Stomach (tissue), 19 donors: ENCODE measurements at places on chromosomes 3 and 15. TPM values are rescaled to one million over a fixed set of nuclear protein-coding genes. Genes with fewer than 3 reads are reported as not detected.

DNA sequence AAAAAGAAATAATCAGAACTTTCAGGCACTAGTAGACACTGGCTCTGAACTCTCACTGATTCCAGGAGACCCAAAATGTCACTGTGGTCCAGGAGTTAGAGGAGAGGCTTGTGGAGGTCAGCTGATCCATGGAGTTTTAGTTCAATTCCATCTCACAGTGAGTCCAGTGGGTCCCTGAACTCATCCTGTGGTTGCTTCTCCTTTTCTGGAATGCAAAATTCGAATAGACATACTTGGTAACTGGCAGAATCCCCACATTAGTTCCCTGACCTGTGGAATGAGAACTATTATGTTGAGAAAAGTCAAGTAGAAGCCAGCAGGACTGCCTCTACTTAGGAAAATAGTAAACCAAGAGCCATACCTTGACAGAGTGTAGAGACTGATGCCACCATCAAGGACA, 87.3 kb upstream of the OXTR start:
- no peaks in the 10 kb centered on the region for H3K4me1 ChIP-seq
- H3K36me3 ChIP-seq, result no peaks in the 10 kb centered on the region
- H3K27me3 ChIP-seq, result no peaks in the 10 kb centered on the region
- H3K27ac ChIP-seq, result no peak overlapping the region

RAB43 gene
- total RNA-seq, result 70.6 TPM

DNA sequence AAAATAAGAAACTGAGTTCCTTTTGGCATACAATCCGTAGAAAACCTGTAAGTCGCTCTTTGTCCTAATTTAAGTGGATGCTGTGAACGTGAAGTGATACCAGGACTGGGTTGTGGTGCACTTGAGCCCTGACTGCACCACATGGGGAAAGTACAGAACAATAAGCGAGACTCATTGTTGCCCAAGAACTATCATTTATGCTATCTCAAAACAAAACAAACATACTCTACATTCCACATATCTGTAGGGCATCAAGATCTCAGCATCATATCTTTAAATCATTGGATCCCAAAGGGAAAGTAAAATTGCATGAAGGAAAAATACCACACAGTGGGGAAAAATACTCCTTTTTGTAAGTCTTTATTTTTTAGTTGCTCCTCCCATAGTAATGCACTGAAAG, 580.3 kb downstream of the MECOM start:
- H3K4me1 ChIP-seq, result no peaks in the 10 kb centered on the region
- no peak overlapping the region for H3K27ac ChIP-seq
- peaks cover 36% of the 10 kb centered on the region for H3K36me3 ChIP-seq
- DNase-seq, result no peak

DNA sequence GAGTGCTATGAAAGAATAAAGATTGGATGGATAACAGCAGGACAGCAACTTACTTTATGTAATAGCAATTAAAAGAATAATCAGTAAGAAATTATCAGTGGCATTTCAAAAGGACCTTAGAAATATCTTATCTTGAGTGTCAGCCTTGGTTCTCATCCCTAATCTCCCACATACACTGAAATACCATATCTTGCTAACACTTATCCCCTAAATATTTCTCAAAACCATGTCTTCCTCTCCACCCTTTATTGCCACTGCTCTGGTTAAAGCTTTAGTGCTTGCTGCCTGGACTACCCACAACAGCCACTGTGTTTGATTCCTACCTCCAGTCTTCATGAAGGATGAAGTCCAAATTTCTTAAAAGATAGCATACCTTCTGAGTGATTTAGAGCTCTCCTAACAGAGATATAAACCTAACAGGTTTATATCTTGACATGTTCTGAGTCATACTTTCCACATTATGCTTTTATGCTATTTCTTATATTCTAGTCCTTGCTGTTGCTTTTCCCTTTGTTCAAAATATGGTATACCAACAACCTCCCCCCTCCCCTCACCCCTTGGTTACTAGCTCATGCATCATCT, 202.8 kb downstream of the RSRC1 start:
- no peak overlapping the region for H3K27ac ChIP-seq
- H3K36me3 ChIP-seq, result no peaks in the 10 kb centered on the region
- H3K27me3 ChIP-seq, result no peaks in the 10 kb centered on the region
- H3K4me1 ChIP-seq, result no peaks in the 10 kb centered on the region

DNA sequence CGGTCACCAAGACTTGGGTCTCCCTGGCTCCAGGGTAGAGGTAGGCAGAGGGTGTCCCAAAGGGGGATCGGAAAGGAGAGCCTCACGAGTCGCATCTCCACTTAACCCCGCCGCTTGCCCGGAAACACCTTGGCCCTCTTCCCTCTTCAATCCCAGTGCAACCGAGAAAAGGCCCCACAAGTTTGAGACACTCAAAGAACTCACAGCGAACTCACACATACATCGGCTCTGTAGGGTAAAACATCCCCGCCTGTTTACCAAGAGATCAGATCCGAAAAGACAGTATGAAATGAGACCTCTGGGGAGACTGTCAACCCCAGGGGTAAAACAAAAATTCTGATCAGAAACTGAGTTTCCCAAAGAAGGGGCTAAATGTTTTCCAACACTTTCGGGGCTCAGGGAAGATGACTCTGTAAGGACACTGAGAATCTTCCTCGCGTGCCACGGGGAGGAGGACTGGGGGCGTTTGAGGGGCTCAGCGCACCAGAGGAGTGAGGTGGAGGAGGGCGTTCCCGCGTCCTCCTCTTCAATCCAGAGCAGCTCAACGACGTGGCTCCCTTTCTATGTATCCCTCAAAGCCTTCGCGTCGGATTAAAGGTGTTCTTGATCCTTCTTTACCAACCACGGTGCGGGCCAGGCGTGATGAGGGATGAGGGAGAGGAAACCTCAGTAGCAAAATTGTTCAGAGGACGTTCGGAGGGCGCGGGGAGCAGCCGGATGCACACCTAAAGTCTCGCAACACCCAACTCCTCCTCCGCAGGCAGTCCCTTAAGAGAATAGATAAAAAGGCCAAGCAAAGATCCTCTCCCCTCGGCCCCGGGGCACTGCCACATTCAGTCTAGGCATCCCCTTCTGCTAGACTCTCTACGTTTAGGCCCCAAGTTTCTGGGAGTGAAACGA, 3.7 kb downstream of the WNT5A start:
- peak overlapping the region; percentile 32 for H3K27ac ChIP-seq
- H3K4me3 ChIP-seq, result peak overlapping the region; percentile 34
- DNase-seq, result no peak
- no peaks in the 10 kb centered on the region for H3K36me3 ChIP-seq
- peaks cover 68% of the 10 kb centered on the region for H3K4me1 ChIP-seq
- H3K27me3 ChIP-seq, result peaks cover 64% of the 10 kb centered on the region

GRCh38 chr3:27454914-27455313, 29.3 kb downstream of the SLC4A7 start:
- H3K4me1 ChIP-seq, result no peaks in the 10 kb centered on the region
- H3K36me3 ChIP-seq, result no peaks in the 10 kb centered on the region
- no peak overlapping the region for H3K27ac ChIP-seq

GRCh38 chr3:53821631-53822121, 24.5 kb downstream of the CHDH start:
- DNase-seq, result no peak
- H3K27ac ChIP-seq, result no peak overlapping the region
- peaks cover 9% of the 10 kb centered on the region for H3K36me3 ChIP-seq
- H3K4me3 ChIP-seq, result no peak overlapping the region

- no peak overlapping the region for H3K4me3 ChIP-seq
- H3K27ac ChIP-seq, result peak overlapping the region; percentile 93
- no peaks in the 10 kb centered on the region for H3K36me3 ChIP-seq
- no peaks in the 10 kb centered on the region for H3K27me3 ChIP-seq
- DNase-seq, result no peak
Measured at GRCh38 chr15:62901909-62902546, 140.5 kb upstream of the TPM1 start.

RAD51 gene
- total RNA-seq, result 3.5 TPM

GRCh38 chr3:177050501-177051237, 146.6 kb downstream of the TBL1XR1 start:
- H3K27ac ChIP-seq, result no peak overlapping the region
- no peaks in the 10 kb centered on the region for H3K27me3 ChIP-seq
- DNase-seq, result no peak
- peaks cover 36% of the 10 kb centered on the region for H3K4me1 ChIP-seq
- H3K4me3 ChIP-seq, result no peak overlapping the region

DNA sequence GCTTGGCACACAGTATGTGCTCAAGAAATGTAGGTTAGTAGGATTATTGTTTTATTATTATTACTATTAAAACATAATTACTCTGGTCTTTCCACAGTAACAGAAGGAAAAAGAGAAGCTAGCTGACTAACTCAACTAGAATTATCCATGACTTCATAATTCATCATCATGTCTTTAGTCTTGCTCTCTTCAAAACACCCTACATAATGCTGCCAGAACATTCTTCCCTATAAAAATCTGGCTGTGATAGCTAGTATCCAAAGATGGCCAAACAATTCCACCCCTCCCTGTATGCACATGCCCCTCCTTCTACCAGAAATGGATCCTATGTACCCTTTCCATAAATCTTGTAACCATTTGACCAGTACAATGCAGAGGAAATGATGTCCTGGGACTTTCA, 48.8 kb upstream of the SRGAP3 start:
- no peaks in the 10 kb centered on the region for H3K27me3 ChIP-seq
- no peaks in the 10 kb centered on the region for H3K36me3 ChIP-seq
- H3K27ac ChIP-seq, result no peak overlapping the region
- H3K4me1 ChIP-seq, result peaks cover 9% of the 10 kb centered on the region
- no peak overlapping the region for H3K4me3 ChIP-seq
- no peak for DNase-seq

DNA sequence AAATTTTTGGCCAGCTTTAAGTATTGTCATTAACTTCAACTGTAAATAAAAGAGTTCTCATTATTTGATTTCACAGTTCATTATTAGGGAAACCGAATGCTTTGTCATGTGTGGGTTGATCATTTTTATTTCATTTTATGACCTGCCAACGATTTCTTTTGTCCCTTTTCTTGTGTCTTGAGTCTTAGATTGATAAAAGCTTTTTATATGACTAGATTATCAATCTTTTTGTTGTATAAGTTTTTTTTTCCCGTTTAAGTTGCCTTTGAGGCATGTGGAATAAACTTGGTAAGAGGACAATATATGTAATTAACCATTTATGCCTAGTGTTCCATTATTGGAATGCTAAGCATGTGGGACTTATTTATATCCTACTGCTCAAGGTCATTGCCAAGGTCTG, 62.8 kb downstream of the ATP2C1 start:
- H3K4me1 ChIP-seq, result no peaks in the 10 kb centered on the region
- no peak overlapping the region for H3K27ac ChIP-seq
- peaks cover 73% of the 10 kb centered on the region for H3K36me3 ChIP-seq
- DNase-seq, result no peak
- H3K4me3 ChIP-seq, result no peak overlapping the region

GRCh38 chr3:193943200-193943599, 192.7 kb upstream of the HES1 start:
- no peak overlapping the region for H3K27ac ChIP-seq
- no peaks in the 10 kb centered on the region for H3K36me3 ChIP-seq
- H3K4me3 ChIP-seq, result no peak overlapping the region
- H3K27me3 ChIP-seq, result no peaks in the 10 kb centered on the region
- DNase-seq, result no peak

ZNF280D gene
- total RNA-seq, result 35.6 TPM

GRCh38 chr15:68909601-68910100, 20.7 kb upstream of the SPESP1 start:
- no peaks in the 10 kb centered on the region for H3K27me3 ChIP-seq
- no peaks in the 10 kb centered on the region for H3K4me1 ChIP-seq
- no peak overlapping the region for H3K27ac ChIP-seq
- no peak overlapping the region for H3K4me3 ChIP-seq
- no peaks in the 10 kb centered on the region for H3K36me3 ChIP-seq
- DNase-seq, result no peak

DNA sequence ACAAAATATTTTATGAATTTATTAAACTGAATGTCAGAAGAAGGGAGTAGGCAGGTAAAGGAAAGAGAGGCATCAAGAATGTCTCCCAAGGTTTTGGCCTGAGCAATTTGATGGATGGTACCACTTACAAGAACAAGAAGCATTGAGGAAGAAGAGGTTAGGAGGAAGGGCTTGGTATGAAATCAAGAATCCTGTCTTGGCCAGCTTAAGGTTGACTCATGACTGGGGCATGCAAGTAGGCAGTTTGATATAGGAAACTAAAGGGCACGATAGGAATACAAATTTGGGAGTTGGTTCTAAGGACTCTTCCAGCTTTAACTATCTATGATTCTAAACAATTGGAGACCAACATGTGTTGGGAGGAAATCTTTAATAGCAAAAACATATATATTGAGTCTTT, 79.1 kb downstream of the NTRK3 start:
- no peak overlapping the region for H3K4me3 ChIP-seq
- no peaks in the 10 kb centered on the region for H3K27me3 ChIP-seq
- H3K27ac ChIP-seq, result no peak overlapping the region
- no peaks in the 10 kb centered on the region for H3K4me1 ChIP-seq

DNA sequence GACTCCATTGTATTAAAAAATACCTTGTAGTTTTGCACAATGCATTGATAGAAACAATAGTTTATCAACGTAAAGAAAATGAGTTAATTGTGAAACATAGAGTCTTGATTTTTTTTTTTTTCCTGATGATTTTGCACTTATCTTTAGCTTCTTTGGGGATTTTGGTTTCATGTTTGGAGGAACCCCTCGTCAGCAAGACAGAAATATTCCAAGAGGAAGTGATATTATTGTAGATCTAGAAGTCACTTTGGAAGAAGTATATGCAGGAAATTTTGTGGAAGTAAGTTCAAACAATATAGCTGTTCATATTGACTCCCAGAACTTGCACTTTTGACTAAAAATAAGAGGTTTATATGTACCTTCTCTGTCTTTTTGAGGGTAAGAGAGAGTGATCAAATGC, 7.0 kb downstream of the DNAJB11 start:
- peaks cover 100% of the 10 kb centered on the region for H3K36me3 ChIP-seq
- H3K27me3 ChIP-seq, result no peaks in the 10 kb centered on the region
- H3K4me1 ChIP-seq, result peaks cover 20% of the 10 kb centered on the region
- H3K27ac ChIP-seq, result no peak overlapping the region
- no peak for DNase-seq

DNA sequence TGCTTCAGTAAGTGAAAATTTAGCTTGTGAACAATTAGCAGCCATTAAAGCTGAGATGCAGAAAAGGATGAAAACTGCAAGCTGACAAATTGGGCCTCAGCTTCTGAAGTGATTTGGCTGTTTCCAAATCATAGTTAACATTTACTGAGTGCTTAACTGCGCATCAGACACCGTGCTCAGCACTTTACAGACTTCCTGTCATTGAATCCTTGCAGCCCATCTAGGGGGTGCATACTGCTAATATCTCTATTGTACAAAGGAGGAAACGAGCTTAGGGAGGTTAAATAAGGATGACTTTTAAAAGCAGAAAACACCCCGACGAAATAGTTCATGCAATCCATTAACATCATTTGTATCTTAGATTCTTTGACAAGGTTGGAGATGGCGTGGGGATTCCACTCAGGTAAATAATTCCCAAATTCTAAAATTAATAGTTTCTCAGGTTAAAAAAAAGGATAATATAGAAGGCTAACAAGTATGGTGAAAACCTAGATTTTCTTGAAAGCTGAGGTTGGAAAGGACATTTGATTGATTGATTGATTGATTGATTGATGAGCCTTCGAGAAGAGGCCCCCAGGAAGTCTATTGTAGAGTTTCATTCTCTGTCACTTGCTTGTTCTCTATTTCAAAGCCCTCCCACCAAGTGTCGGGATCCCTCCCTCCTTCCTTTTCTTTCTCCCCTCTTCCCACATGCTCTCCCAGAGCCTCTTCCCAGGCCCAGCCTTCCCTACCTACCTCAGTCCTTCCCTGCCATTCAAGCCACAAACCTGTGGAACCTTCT, 23.5 kb upstream of the EPHB3 start:
- H3K27ac ChIP-seq, result no peak overlapping the region
- DNase-seq, result no peak
- peaks cover 5% of the 10 kb centered on the region for H3K27me3 ChIP-seq
- no peaks in the 10 kb centered on the region for H3K36me3 ChIP-seq
- no peak overlapping the region for H3K4me3 ChIP-seq

SLC28A1 gene
- not detected for total RNA-seq

CPNE9 gene
- not detected for total RNA-seq
